GM06990 (cell line): ENCODE measurements at places on chromosomes 1 and 21.
A peak's percentile ranks its signal among the peaks of the same experiment; 100 is the strongest.

- no peak for DNase-seq
Observed at GRCh38 chr1:22641247-22641646, 2.2 kb upstream of the C1QC start.

DNA sequence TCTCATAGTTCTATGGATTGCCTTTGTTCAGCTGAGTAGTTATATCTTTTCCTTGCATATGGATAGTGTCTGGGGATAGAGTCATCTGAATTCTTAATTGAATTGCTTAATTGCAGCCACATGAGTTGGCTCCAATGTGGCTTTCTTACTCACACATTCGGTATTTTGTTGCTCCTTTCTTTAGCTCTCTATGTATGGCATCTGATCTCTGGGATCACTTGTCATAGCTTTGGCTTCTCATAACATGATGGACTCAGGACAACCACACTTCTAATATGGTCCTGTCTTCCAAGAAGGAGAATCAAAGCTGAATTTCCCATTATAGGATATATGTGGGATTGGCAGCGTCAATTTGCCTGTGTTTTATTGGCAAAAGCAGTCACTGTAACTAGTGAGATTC lies 716.2 kb downstream of the NCAM2 start:
- DNase-seq, result no peak

DNA sequence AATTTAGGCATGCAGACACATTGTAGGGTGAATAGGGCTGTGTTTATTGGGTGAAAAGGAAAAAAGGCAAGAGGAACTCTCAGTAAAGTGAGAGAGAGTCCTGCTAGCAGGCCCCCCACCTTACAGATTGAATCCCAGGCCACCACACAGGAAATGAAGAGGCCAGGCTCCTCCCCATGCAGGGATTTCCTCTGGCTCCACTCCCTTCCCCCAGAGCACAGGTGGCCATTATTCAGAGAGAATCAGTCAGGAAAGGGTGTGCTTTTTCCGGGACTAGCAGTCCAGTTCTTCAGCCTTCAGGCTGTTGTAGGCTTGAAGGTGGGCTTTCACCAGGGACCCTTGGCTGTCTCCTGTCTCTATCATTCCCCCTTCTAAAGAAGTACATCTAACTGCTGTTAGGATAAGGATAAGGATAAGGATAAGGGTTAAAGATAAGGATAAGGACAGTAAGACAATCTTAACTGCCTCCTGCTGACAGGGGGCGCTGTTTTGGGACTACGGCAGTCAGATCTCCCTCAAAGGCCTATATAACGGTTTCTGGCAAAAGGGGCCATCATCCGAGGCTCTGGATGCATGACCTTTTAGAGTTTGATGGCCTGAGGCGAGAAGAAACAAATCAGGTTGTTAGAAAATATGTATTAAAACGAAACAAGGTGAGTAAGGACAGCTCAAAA lies 26.3 kb downstream of the ZNF648 start:
- DNase-seq, result no peak

GRCh38 chr1:222242492-222242891 lies 305.4 kb downstream of the HHIPL2 start:
- DNase-seq, result no peak

DNA sequence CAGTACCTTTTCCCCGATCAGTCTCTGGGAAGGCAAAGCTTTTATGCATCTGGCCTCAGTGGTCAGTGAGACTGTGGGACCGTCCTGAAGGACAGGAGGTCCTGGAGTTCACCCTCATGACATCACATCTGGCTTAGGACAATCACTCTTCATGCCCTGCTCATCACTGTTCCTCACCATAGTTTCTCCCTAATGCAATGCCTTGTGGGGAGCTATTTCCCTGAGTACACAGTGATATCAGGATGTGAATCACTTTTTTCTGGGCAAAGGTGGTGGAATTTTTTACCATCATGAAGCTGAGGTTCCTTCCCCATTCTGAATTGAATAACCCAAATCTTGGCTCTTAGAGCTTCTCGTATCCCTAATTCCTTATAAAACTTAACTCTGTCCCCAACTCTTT lies 34.8 kb upstream of the CFAP126 start:
- DNase-seq, result no peak

- no peak for DNase-seq
Observed at GRCh38 chr1:47187926-47188250, 1.9 kb downstream of the PDZK1IP1 start.

DNA sequence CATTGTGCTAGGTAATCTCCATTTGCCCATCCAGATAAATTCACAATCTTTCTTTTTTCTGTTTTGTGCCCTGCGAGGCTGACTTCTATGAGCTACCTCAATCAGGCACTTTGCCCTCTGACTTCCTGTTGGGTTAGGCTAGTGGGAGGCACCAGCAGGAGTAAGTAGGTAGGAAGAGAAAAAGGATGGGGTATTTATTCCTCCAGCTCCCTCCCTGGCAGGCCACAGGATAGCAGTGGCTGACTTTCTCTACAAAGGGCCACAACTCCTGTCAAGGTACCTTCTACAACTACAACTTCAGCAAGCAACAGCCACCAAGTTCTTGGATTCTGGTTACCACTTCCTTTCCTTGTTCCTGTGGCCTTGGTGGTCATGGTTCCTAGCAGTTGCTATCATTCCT lies 18.8 kb upstream of the GORAB start:
- DNase-seq, result no peak

DNA sequence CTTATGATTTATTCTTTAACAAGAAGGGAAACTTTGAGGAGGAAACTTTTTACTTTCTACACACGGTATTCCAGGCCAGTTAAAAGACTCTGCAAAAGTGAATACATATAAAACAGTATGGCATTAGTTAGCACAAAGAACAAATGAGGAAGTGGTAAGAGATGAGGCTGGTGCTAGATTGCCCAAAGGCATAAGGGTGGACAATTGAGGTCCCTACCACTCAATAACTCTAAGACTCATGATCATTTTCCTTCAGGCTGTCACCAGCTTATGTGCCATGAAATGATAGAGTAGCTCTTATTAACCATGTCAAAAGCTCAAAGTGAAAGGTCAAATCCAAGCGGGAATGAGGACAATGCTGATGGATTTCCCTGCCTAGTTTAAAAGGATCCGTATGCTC lies 124.5 kb downstream of the TBX15 start:
- no peak for DNase-seq

- no peak for DNase-seq
Observed at GRCh38 chr1:27166351-27166802, 11.5 kb upstream of the SLC9A1 start.

GRCh38 chr1:183638649-183639387 lies 3.2 kb upstream of the ARPC5 start:
- DNase-seq, result no peak

DNA sequence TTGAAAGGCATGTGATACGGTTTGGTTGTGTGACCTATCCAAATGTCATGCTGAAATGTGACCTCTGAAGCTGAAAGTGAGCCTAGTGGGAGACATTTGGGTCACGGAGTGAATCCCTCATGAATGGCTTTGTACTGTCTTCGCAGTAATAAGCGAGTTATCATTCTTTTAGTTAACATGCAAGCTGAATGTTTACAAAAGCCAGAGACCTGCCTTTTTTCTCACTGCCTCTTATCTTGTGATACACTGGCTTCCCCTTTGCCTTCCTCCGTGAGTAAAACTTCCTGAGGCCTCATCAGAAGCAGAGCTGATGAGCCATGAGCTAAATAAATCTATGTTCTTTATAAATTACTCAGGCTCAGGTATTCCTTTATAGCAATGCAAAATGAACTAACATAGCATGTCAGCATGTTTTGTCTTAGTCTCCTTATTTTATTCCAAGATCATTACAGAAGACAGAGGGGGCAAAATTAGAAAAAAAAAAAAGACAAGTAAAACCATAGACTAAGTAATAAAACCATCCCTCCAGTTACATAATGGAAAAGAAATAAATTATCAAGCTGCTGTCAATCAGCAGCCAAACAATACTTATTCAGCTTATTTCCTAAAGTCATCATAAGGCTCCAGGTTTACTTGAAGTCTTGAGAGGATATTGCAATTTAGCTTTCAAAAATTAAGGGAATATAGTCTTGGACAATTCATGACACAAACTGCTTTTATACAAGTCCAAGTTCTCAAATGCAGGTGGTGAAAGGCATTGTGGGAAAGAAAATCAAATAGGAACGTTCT lies 12.1 kb downstream of the RGS18 start:
- no peak for DNase-seq

DNA sequence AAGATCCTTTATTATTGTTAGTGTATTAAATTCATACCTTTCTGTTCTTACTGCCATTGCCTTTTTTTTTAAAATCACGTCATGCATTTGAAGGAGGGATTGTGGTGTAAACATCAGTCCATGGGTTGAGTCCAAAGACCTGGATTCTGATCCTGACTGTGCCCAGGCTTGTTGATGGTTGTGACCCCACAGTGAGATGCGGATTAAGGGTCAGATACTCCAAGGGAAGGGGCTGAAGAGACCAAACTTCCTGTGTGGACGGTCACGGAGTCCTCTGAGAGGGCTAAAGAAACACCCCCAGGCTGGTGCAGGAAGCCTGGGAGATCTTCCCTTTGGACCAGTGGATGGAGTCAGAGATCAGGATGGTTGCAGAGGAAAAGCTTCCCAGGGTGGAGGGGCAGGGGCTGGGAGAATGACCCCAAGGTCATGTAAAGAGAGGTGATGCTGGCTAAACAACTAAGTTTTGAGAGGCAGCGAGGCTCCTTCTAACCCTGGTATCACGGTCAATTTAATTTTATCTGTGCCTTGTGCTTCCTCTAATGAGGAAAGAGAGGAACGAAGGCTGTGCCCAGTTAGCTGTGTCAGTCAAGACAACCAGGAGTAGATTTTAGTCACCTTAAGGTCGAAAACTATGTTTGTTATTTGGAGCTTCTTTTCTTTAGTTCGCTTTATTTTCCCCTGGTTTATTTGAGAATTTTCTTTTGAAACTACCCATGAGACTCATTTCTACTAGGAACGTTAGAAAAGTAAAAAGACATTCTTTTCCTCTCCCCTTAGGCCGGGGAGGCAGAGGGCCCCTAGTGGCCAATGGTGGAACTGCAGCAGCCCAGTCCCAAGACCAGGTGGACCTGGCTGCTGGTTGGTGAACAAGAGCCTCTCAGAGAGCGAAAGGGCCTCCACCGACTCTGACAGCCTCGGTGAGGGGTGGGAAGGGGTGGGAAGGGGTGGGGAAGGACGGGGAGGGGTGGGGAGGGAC lies 8.7 kb upstream of the GPR161 start:
- DNase-seq, result peak; percentile 57

- DNase-seq, result no peak
Observed at GRCh38 chr21:31576428-31576827, 83.1 kb upstream of the SOD1 start.

DNA sequence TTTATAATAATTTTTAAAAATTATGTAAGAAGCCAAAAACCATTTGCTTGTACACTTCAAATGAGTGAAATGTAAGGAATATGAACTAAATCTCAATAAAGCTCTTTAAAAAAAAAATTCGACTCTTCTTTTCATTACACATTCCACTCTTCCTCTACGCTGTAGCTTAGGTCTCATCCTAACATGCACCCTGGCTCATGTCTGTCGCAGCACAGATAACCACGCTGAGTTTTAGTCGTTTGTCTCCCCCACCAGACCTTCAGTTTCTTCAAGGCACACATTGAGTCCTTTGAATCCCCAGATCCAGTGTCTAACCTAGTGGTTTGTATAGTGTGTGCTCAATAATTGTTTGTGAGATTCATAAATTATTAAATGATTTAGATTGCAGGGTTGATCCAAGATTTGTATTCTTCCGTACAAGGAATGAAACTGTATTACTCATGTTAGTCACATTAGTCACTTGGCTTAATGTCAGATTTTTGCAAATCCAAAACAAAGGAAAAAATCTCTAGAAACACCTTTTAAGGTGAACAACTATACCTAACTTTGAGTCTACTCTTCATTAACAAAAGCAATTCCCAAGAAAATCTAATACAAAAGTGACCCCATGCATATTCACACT lies 57.3 kb downstream of the SLC25A24 start:
- DNase-seq, result no peak

GRCh38 chr1:200405264-200405663 lies 4.6 kb downstream of the ZNF281 start:
- no peak for DNase-seq

DNA sequence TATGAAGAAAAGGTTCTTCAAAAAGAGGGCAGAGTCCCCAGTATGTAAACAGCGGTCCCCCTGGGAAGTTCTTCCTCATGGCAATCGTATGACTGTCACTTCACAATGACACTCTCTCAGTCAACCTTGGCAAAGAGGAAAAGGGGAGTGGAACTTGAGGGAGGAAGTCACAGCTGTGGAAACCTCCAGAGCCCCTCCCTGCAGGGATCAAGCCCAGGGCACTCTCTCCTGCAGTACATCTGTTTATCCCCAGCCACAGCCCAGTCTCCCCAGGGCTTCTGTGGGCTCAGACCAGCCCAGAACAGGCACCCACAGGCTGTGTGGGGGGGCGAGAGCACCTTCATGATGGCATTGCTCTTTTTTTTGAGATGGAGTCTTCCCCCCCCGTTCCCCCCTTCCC lies 2.0 kb downstream of the ATP13A2 start:
- no peak for DNase-seq

DNA sequence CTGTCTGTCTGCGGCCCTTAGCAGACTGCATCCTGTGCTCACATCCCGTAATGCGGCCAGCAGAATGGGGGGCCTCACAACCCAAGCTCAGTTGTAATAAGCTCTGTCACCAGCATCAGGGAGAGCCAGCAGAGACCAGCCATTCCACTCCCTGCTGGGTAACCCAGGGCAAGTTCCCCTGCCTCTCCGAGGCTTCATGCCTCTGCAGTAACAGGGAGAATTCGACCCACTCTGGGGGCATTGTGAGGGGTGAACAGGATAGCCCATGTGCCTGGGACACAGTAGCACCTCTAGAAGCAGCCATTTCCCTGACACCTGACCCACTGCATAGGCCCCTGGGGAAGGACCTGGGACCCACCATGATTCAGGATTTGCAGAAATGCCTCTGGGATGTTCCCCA lies 461.2 kb downstream of the MATN1 start:
- DNase-seq, result no peak

DNA sequence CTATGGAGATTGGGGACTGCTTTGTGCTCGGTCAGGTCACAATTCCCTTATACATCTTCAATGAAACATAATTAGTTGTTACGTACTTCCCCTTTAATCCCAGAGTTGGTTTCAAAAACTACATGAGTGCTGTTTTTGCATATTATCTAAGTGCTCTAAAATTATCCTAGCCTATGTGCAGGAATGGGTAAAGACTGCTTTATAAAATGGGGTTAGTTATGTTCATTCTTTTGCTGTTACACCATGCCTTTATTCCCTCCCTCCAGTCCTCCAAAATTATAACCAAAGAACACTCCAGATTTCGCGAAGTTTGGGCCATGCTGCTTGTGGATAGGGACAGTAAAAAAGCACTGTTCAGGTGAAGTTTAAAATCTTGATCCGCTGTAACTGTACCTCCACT lies 173.9 kb upstream of the SNX7 start:
- DNase-seq, result no peak

- DNase-seq, result no peak
Observed at GRCh38 chr1:232635778-232636356, 5.9 kb upstream of the SIPA1L2 start.

- DNase-seq, result no peak
Observed at GRCh38 chr1:209564849-209565248, 18.7 kb upstream of the CAMK1G start.
